SK-N-SH (cell line): ENCODE measurements at places on chromosomes 12 and 14.
A peak's percentile ranks its signal among the peaks of the same experiment; 100 is the strongest.

- no peak for DNase-seq
Measured at GRCh38 chr12:31371256-31371620, 45.3 kb upstream of the SINHCAF start.

DNA sequence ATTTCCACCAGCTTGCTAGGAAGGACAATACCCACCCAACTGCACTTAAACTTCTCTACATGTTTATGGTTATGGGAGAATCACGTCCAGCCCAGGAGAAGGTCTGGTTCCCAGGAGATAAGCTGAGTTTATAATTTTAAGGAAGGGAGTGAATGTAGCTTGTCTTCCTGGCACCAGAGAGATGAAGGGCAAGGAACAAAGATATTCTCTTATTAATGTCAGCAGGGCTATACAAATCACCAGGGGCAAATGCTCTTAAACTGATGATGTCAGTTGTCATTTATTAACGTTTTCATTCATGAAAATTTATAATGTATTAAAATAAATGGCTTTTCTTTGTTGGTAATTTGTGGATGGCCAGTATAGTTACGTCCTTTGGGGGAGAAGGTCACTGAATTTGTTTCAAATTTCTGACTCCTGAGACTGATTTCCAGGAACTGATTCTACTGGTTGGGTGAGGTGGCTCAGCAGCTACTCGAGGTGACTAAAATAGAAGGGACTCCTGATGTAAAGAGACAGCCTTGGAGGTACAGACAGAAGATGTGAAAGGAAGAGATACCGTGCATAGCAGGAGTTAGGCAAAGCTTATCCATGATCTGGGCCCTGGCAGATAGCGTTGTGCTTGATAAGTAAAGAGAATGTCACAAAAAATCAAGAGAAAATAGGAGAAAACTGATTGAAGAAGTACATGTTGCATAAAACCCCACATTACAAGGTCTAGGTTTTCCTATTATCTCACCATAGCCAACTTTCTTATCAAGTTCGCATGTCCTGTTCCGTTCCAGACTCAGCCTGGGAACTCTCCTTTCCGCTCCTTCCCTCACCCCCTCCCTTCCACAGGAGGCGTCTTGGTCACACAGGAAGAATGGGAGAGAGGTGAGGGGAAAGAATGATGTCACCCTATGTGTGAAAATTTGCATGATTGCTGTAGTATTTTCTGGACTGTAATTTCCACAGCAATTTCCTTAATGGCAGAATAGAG lies 367.1 kb upstream of the FAR2 start:
- no peak for DNase-seq

DNA sequence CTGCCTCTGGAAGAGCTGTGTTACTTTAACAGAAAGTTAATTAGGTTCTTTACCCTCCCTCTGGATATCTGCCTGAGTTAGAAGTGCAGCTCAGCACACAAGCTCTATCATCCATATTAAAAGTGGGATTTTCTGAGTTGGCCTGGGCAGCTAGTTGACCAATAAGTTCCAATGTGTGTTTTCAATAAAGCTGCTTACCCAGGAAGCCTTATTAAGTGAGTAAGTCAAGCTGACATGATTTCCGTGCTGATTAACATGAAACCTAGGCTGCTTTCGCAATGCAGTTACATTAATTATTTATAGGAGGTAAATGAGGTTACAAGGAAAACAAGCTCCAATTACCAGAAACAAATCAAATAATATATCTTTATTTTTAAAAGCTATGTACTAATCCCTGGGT lies 4.8 kb downstream of the NEUROD4 start:
- no peak for DNase-seq

DNA sequence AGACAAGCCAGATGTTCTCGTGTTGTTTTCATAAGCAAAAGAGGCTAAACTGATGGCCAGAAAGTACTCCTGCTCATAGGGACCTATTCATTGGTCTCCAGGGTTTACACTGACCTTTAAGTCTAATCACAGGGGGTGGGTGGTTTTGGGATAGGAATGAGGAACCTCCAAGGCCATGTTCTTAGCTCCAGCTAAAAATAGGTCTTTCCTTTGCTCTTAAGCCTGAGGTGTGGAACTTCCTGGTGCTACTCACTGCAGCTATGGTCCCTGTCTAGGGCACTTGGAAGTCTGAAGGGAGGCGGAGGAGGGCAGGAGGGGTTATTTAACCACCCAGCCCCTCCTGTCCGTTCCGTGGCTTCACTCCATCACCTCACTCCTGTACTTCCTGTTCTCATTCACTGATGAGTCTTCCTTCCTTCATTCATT lies 18.6 kb downstream of the GPRC5A start:
- peak; percentile 32 for DNase-seq

DNA sequence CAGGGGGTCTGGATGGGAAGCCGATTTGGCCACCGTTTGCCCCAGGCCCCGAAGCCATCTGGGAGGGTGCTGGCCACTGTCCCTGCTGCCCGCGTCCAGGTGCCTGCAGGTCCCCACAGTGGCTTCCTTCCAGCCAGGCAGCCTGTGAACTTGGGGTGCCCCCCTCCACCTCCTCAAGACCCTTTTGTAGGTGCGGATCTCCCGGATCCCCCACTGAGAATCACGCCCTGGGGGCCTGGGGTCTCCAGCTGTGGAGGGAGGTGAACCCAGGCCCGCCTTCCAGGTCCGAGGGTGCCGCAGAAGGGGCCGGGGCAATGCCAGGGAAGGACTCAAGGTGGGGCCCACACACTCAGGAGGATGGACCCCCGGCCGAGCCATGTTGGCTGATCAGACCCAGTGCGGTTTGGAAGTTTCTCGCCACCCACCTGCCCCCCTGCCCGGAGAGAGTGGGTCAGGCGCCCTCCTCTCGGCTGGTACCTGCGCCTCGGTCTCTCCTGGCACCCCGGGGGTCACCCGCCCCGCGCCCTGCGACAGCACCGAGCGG lies 1.7 kb downstream of the MMP17 start:
- peak; percentile 62 for DNase-seq

- DNase-seq = no peak
Measured at GRCh38 chr14:92058006-92058917, 18.4 kb upstream of the TRIP11 start.

DNA sequence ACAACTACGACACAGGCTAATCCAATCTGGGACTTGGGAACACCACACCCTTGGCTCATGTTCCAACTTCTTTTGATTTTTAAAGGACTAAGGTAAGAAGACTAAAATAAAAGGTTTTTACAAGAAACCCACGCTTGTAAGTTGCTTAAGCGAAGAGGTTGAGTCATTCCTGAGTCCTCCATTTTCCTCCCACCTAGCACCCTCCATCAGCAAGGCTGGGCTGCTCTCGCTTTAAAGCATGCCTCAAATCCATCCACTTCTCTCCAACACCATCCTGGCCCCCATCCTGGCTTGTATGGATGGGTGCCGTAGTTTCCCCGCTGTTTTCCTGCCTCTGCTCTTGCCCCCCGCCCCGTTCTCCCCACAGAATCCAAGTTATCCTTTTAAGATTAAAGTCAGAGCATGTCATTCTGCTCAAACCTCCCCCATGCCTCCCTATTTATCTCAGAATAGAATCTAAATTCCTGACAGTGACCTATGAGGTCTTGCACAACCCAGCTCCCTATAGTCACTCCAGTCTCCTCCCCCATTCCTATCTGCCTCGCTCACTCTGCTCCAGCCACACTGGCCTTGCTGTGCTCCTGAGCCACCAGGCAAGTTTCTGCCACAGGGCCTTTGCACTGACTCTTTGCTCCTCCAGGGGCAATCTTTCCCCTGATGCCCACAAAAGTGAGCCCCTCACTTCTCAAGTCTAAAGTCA lies 34.5 kb downstream of the SCARB1 start:
- no peak for DNase-seq

DNA sequence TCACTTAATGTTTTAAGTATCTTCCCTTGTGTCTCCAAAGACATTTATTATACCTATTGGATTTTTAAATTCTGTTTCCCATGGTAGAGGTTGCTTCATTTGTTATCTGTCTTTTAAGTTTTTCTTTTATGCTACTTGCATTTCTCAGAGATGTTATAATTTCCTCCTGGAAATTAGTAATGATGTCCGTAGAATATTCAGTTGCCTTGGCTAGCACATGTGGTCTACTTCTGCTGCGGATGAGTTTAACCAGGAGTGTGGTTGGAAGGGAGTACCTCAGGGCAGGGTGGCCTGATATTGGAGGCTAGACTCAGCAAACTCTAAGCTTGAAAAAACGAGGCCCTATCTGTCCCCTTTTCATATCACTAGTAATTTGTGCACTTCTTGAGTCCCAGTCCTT lies 8.8 kb upstream of the EVL start:
- no peak for DNase-seq

- DNase-seq = peak; percentile 77
Measured at GRCh38 chr12:132279184-132279889, 50.1 kb downstream of the GALNT9 start.

- DNase-seq = no peak
Measured at GRCh38 chr14:103529383-103530365, 678 bp downstream of the TRMT61A start.

- DNase-seq = no peak
Measured at GRCh38 chr12:57329219-57329618, 78.2 kb upstream of the STAC3 start.

DNA sequence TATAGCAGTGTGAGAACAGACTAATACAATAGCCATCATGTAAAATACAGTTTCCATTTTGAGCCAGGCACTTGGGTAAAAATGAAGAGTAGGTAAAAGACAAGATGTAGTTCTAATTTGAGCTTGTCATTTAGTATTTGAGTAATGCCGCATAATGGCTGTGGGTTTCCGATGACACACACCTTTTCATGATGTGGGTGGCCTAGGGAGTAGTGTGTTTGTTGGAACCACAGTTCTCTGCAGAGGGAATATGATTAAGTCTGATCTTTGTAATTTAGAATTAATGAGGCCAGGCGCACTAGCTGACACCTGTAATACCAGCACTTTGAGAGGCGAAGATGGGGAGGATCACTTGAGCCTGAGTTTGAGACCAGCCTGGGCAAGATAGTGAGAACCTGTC lies 61.8 kb downstream of the RCOR1 start:
- no peak for DNase-seq

DNA sequence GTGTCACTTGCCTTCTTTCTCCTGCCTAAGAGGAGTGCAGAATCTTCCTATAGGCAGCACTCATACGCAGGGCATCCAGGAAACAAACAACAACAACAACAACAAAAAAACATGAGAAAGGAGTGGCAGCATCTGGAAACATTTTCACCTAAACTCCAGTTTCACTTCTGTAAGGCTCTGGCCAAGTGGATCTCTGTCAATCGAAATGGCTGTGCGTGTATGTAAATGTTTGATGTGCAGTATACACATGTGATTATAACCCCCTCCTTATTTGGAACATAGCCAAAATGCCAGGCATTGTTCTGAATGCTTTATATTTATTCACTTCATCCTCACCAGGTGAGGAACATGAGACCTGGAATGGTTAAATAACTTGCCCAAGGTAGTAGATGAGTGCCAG lies 76.8 kb downstream of the COX16 start:
- DNase-seq = no peak

DNA sequence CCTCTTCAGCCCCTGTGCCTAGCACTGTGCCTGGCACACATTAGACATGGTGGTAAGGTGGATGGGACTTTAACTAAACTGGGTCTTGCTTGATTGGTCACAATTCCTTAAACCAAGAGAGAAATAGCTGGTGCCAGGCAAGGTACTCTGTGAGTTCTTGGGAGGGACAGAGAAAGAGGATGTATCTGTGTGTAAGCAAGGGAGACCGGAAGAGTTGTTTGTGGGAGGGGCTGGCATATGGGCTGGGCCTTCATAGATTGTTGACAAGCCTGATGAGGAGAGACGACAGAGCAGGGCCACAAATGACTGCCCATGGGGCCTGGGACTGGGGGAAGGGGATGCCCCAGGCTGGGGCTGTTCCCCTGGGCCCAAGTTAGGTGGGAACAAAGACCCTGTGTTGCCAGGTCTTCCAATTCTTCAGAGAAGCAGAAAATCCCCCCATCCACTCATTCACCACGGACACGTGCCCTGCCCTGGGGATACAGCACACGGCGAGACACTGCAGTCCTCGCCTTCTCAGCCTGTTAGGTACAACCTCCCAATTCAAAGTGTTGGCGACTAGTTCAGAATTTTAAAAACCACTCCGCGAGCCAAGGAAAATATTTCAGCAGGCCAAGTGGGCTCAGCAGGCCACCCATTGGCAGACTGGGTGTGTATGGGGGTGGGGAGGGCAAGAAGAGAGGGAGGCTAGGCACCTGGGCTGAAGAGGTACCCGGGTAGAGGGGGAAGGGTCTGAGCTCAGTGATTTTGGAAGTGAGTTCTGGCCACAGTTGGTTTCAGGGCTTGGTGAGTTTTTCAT lies 11.4 kb upstream of the CYP46A1 start:
- no peak for DNase-seq

- DNase-seq = no peak
Measured at GRCh38 chr12:5612556-5613410, 180.9 kb downstream of the NTF3 start.

DNA sequence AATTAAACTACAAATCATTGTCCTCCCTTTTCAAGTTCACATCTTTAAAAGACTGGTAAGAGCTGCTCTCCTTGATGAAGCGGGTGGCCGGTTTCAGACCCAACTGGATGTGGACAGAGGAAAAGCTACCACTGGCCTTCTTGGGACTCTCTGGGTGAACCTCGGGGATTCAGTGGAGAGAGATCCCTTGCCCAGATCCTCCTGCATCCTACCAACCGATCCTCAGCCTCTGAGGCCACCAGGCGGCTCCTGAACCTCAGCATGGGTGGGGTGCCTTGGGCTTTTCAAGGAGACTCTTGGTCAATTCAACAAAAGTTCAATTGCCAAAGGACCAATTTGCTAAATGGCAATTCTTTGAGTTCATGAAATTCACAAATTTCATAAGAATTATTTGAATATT lies 84.5 kb downstream of the ZFP36L1 start:
- no peak for DNase-seq

GRCh38 chr14:58249611-58250010 lies 5.0 kb downstream of the PSMA3 start:
- DNase-seq = no peak

- DNase-seq = peak; percentile 28
Measured at GRCh38 chr12:105882404-105882803, 256.4 kb downstream of the NUAK1 start.

DNA sequence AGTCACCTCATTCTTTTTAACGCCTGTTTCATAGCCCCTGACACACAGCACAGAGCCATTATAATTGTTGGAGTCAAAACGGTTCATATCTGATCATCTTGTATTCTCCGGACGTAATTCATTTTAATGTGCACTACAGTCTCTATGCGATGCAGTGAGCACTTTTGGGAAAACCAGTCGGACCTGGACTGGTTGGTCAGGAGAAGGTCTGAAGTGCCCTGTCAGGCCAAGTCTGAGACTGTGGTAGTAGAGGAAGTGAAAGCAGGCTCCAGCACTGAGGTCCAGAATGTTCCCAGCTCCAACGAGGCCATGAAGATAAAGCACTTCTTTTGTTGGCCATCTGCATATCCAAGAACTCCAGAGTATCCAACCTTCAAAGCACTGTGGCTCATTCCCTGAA lies 117.1 kb upstream of the NCOR2 start:
- peak; percentile 50 for DNase-seq

DNA sequence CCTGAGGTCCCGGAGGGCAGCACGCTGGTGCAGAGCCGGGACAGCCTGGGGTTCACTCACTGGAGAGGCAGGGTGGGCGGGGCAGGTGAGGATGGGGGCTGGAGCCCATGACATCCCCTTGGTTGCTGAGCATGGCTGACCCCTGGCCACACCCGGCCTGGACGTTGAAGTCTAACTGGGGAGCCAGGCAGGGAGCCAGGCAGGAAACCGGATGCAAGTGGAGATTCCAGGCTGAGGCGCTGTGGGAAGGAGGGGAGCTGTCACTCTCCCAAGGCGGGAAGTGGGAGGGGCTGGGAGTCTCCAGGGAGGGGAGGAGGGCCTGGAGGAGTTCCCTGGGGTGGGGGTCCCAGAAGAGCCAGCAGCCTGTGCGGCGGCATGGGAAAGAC lies 7.7 kb upstream of the INF2 start:
- peak; percentile 85 for DNase-seq
